ENCODE measurements at places on chromosomes 1 and 21.

GRCh38 chr1:1921901-1922701 lies 3.0 kb upstream of the TMEM52 start:
- DNase-seq, result no peak

DNA sequence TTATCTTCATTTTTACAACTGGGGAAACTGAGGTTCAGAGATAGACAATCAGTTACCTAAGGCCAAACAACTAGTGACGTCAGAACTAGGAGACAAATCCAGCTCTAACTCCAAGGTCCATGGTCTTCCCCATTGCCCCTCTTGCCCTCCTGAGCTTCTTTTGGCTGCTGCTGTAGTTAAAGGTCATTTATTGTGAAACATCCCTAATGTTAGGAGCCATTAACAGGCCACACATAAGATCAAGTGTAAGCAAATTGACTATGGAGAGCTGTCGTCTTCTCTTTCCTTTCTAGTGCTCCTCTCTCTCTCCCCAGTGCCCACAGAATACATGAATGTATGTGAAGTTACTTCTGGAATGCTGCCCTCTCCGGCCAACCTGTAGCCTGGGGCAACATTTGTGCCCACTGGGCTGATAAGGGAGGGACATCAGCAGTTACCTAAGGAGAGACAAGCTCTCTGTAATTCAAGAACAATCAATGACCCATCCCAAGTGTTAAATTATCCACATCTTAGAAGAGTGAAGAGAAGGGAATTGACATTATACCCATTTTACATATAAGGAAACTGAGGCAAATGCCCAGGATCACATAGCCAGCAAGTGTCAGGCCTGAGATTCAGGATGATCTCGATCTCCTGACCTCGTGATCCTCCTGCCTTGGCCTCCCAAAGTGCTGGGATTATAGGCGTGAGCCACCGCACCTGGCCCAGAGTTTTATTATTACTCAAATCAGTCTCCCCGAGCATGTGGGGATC lies 40.1 kb downstream of the PTAFR start:
- no peak for DNase-seq

- no peak for DNase-seq
Observed at GRCh38 chr1:19605967-19606366, 38.1 kb upstream of the NBL1 start.

- DNase-seq, result peak; percentile 21
Observed at GRCh38 chr1:206761159-206761768, 9.3 kb upstream of the IL19 start.

DNA sequence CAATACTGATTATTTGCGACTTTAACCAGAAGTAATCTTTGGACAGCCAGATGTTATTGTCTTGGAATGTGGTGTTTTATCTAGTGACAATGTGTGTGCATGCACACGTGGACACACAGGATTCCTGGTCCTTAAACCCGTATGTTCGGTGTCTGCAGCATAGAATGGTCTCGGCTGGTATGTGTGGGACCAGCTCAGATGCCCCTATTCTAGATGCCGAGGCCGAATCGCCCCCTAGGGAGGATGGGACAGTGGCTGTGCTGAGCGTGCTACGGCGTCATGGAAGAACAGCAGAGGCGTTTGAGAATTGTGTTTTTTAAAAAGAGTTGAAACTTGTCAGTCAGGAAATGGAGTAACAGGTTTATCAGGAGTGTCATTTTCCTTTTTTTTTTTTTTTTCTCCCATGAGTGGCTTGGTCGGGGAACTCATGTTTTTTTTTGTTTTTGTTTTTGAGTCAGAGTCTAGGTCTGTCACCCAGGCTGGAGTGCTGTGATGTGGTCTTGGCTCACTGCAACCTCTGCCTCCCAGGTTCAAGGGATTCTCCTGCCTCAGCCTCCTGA lies 30.1 kb downstream of the SKI start:
- no peak for DNase-seq

- DNase-seq, result no peak
Observed at GRCh38 chr1:157880621-157881020, 39.0 kb upstream of the CD5L start.

DNA sequence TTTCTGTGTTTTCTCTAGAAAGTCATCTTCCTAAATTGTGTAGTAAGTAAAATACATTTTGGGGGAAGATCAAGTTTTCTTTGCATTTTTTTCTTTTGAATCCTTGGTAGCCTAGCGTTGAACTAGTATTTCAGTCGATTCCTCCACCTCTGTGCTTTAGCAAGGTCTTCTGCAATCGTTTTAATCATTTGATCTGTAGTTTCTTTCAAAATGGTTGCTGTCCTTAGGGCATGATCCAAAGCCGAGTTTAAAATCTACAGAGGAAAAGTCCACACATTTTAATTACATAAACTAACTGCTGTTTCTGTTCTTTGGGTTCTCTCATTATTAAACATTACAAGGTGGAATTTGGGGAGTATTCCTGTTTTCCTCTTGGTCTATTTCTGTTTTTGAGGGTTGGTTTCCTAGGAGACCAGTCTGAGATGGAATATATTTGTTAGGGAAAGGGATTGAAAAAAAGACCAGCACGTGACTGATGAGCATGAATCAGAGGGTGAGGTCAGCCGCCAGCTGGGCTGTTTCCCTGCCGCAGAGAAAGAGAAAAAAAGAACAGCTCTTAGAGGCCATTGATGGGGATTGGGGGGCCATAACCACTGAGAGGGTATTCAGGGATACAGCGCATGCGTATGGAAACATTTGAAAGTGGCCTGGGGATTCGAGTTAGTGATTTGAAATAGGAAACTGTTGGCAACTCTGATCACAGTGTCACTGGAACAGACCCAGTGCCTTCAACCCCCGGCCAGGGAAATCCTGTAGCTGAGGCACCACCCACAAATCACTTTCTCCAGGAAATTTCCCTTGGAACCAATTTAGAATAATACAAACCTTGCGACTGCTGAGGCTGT lies 40.6 kb downstream of the AKNAD1 start:
- peak; percentile 81 for DNase-seq

DNA sequence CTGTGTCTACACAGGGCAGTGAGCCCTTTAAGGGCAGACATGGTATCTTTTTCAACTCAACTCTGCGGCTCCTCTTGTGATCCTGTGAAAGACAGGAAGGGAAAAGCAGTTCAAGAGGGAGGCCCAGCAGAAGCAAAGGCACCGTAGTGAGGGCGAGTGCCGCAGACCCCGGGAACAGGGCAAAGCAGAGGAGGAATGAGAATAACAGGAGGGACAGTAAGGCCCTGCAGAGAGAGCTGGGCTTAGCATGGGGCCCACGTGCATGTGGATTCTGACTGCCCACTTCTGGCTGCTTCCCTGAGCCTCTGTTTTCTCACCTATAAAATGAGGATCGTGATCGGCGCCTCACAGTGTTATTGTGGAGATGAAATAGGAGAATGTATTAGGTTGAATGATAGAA lies 409.3 kb downstream of the PTPRU start:
- no peak for DNase-seq

DNA sequence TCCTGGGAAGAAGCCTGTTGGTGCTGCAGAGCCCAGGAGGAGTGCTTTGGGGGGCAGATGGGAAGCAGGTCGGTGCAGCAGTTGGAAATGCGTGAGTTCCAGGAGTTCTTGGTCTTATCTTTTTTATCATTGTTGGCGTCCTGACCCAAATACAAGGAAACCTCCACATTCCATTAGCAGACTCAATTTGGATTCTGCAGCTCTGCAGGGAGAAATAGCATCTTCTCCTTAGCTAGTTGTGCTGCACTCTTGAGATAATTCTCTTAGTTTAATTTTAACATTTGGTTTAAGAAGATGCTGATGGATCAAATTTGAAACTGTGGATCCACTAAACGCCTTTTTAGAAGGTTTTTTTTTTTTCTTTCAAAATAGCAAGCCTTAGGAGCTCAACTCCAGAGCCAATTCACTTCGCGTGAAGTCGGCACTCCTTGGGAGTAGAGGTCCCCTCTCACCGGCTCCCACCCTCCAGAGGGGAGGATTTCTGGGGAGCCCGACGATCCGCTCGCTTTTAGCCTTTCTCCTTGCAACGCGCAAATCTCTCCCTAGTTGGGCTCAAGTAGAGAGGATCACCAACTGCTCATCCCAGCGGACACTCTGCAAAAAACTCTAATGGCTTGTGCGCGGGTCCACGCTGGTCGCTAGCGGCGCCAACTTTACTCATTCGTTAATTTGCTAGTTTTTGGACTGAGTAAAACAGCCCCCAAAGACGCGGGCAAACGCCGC lies 1.3 kb downstream of the PLD5 start:
- DNase-seq, result peak; percentile 15

DNA sequence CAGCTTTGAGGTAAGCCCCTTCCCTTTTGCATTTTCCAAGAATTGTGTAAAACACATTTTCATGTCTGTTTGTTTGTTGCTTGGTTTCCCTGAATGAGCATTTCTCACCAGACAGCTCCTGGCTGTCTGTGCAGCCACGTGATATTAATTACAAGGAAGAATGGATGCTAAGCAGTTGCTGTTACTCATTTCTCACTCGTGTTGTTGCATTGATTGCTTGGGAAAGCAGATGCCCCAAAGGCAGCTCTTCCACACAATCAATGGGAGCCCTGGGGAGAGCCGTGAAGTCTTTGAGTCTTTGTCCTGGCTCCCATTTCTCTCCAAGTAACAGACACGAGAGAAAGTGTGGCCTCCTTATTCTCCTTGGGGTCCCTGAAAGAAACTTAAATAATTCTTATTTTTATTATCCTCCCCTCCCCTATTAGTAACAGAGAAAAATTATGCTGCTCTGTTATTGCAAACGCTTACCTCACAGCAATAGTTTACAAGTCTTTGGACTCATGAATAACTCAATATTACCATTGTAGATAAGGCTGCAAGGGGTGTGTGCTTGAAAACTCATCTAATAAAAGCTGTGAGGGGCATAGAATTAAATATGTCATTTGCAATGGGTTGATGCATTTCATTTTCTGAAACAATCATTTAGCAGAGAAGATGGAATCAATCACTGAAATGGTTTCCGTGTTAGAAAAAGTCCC lies 127.7 kb upstream of the CAMK1G start:
- DNase-seq, result no peak

DNA sequence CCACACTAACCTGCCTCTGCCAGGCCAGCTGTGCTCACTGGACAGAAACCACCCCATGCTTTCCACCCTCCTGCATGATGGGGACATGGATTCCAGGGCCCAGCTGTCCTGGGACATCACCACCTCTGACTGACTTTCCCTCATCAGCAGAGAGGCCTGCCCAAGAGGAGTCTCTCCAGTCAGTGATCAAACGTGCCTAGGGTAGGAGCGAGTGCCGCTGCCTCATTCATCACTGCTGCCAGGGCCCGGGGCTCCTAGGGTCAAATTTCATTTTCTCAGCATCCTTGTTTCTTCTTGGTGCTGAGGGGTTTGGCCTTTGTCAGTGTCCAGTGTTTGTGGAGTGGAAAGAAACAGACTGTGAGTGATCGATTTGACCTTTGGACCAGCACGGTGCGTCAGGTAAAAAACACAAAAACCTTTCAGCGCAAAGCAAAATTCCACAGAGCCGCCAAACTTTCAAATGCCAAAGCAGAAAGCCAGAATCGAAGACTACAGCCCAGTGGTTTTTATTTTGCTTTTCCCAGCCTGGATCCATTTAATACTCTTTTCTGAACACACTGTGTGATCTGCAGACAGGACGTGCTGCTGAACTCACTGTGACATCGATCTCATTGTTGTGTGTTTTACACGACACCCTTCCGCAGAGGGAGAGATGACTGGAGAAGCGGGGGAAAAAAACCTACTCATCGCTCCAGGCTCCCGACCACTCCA lies 43.2 kb downstream of the CAPN8 start:
- DNase-seq, result no peak

DNA sequence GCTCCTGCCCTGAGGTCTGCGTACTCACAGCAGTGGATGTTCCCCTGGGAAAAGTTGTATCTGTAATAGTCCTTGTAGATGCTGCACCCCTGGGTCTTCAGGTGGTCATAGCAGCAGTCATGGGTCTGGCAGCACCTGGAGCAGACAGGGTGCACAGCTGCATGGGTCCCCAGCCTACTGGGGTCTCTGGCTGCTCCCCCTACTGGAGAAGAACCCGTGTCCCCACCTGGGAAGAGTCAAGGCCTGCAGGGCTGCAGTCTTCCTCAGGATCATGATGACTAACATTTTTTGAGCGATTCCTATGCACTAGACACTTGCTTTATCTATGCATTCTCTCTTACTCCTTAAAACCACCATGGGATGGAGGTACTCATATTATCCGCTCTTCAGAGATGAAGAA lies 3.9 kb downstream of the PLA2G2D start:
- no peak for DNase-seq

All from GM03348 (cell line).